ENCODE measurements at places on chromosomes 1 and 21. TPM values are rescaled to one million over a fixed set of nuclear protein-coding genes. Genes with fewer than 3 reads are reported as not detected.

The HMGCS2 gene
- not detected for total RNA-seq

The PTAFR gene
- 0.09 TPM for total RNA-seq

The F5 gene
- not detected for total RNA-seq

The PYHIN1 gene
- total RNA-seq, result not detected

The NMNAT2 gene
- 0.34 TPM for total RNA-seq

The LMOD1 gene
- not detected for total RNA-seq

The PIGR gene
- total RNA-seq, result not detected

The OPTC gene
- total RNA-seq, result not detected

The KCNA2 gene
- under 0.01 TPM for total RNA-seq

The DENND1B gene
- 4.4 TPM for total RNA-seq

The TSPEAR gene
- total RNA-seq, result 0.26 TPM

The FAM151A gene
- total RNA-seq, result not detected

The ASTN1 gene
- not detected for total RNA-seq

The TPR gene
- 81.6 TPM for total RNA-seq

The TCHHL1 gene
- not detected for total RNA-seq

The GALE gene
- 11.7 TPM for total RNA-seq

The MX1 gene
- total RNA-seq, result 2.8 TPM

The ATP6V1G3 gene
- total RNA-seq, result 0.22 TPM

All from dermis lymphatic vessel endothelial cell (primary cell).